ENCODE measurements at places on chromosomes 4 and X.

DNA sequence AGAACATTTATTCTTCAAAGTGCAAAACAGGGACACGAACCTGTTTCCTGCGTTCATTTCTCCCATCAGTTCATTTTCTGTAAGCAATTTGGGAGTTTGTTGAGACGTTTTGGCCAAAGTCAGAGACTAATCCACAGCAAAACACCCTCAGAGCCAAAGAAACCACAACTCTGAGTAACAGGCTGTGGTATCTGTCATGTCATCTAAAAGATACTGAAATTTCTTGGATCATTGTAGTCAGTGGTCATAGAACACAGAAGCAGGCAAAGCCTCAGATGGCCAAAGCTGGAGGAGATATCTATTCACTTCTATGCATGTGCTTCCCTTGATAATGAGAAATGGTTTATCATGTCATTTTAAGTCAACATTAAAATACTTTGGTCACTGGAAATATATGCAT, 485.6 kb upstream of the GALNT7 start:
- no peak for DNase-seq
- H3K4me3 ChIP-seq = no peak overlapping the region

- no peak overlapping the region for H3K4me3 ChIP-seq
- no peaks in the 10 kb centered on the region for H3K27me3 ChIP-seq
- no peak overlapping the region for H3K27ac ChIP-seq
- H3K36me3 ChIP-seq = peaks cover 10% of the 10 kb centered on the region
- DNase-seq = no peak
- H3K4me1 ChIP-seq = peaks cover 24% of the 10 kb centered on the region
Measured at GRCh38 chr4:101037249-101037648, 310.1 kb downstream of the PPP3CA start.

DNA sequence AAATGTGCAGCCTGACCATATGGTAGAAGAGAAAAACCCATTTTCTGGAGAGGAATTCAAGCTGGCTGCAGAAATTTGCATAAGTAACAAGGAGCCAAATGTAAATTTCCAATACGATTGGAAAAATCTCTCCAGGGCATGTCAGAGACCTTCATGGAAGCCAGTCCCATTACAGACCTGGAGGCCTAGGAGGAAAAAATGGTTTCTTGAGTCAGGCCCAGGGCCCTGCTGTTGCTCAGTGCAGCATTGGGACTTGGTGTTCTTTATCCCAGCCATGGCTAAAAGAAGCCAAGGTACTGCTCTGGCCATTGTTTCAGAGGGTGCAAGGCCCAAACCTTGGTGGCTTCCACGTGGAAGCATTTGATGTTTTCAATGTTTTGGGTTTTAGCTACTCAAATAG, 70.6 kb downstream of the MAGEC2 start:
- no peak overlapping the region for H3K4me3 ChIP-seq
- no peak overlapping the region for H3K27ac ChIP-seq
- DNase-seq = no peak
- H3K4me1 ChIP-seq = no peaks in the 10 kb centered on the region

GRCh38 chrX:4805502-4805901, 1092.1 kb upstream of the PRKX start:
- H3K4me1 ChIP-seq = no peaks in the 10 kb centered on the region
- no peaks in the 10 kb centered on the region for H3K36me3 ChIP-seq
- no peak for DNase-seq
- H3K27ac ChIP-seq = no peak overlapping the region
- no peak overlapping the region for H3K4me3 ChIP-seq
- no peaks in the 10 kb centered on the region for H3K27me3 ChIP-seq

DNA sequence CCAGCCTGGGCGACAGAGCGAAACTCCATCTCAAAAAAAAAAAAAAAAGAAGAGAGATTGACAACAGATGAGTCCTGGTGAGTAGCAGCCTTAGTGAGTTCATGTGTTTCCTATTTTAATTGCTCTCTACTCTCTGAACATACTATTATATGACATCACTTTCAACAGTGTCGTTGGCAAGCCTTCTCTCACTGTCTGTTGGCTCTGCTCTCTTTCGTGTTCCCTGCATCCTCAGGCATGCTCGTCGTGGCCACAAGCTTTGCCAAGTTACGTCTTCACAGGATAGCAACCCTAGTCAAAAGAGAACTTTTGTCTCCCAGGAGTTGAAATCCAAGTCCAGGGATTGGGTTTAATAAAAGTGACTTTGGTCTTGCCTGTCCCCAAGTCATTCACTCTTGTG, 117.1 kb upstream of the EGFL6 start:
- no peak for DNase-seq
- H3K4me1 ChIP-seq = no peaks in the 10 kb centered on the region
- no peaks in the 10 kb centered on the region for H3K27me3 ChIP-seq

DNA sequence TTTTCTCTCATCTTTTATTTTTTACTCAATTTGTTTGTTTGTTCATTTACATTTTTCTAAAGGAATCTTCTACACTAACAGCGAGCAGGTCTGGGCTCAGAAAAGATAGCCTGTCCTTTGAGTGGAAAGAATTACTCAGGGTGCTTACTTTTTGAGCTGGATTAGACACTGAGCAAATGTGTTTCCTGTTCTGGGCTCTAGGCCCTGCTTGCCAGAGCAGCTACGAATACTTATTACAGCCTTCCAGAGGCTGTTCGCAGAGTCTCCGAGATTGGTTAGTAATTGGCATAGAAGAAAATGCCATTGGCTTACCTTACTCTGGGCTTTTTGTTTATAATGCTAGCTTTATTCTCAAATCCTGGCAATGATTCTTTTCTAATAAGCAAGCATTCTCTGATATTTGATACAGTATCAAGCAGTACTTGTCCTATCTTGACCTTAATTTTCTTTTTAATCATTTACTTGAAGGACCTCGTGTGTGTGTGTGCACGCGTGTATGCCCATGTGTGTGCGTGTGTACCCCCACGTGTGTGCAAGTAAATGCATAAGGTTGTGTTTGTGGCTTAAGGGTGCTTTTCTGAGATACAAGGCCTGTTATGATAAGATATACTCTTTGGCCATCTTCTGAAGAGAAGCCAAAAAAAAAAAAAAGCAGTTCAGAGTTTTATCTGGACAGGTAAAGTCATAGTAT, 76.2 kb upstream of the GRXCR1 start:
- no peaks in the 10 kb centered on the region for H3K36me3 ChIP-seq
- no peak overlapping the region for H3K27ac ChIP-seq
- no peaks in the 10 kb centered on the region for H3K4me1 ChIP-seq
- no peak overlapping the region for H3K4me3 ChIP-seq

DNA sequence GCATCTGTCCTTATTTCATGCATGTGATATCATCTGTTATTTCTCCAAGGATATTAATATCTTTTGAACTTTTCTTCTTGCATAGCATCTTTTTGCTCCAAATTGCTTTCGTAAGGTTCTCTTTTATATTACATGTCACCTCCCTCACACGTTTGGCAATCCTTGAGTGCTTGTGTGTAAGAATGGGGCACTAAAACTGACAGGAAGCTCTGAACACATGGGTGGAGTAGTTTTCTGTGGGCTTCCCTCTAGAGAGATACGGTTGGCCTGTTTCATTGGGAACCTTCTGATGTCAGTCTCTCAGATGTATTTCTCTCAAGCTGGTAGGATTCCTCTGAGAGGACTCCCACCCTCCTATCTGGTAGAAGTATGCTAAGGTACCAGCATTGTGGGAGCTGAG, 223.0 kb downstream of the MID1 start:
- no peaks in the 10 kb centered on the region for H3K4me1 ChIP-seq
- H3K27ac ChIP-seq = no peak overlapping the region
- H3K27me3 ChIP-seq = no peaks in the 10 kb centered on the region
- DNase-seq = no peak

- H3K4me1 ChIP-seq = peaks cover 2% of the 10 kb centered on the region
- no peak overlapping the region for H3K27ac ChIP-seq
- H3K36me3 ChIP-seq = peaks cover 35% of the 10 kb centered on the region
- no peaks in the 10 kb centered on the region for H3K27me3 ChIP-seq
- H3K4me3 ChIP-seq = no peak overlapping the region
Measured at GRCh38 chr4:751676-752075, 46.0 kb downstream of the PCGF3 start.

- H3K27ac ChIP-seq = no peak overlapping the region
- H3K36me3 ChIP-seq = no peaks in the 10 kb centered on the region
- no peak for DNase-seq
- peaks cover 44% of the 10 kb centered on the region for H3K4me1 ChIP-seq
Measured at GRCh38 chr4:140049849-140050637, 103.9 kb downstream of the MAML3 start.

- H3K27me3 ChIP-seq = no peaks in the 10 kb centered on the region
- no peak overlapping the region for H3K27ac ChIP-seq
- DNase-seq = no peak
- no peak overlapping the region for H3K4me3 ChIP-seq
- H3K36me3 ChIP-seq = no peaks in the 10 kb centered on the region
Measured at GRCh38 chr4:122700178-122700725, 32.3 kb upstream of the BBS12 start.

GRCh38 chr4:83197555-83198235, 83.2 kb upstream of the PLAC8 start:
- H3K27ac ChIP-seq = no peak overlapping the region
- no peak for DNase-seq
- H3K4me1 ChIP-seq = peaks cover 14% of the 10 kb centered on the region
- no peak overlapping the region for H3K4me3 ChIP-seq
- H3K27me3 ChIP-seq = no peaks in the 10 kb centered on the region

DNA sequence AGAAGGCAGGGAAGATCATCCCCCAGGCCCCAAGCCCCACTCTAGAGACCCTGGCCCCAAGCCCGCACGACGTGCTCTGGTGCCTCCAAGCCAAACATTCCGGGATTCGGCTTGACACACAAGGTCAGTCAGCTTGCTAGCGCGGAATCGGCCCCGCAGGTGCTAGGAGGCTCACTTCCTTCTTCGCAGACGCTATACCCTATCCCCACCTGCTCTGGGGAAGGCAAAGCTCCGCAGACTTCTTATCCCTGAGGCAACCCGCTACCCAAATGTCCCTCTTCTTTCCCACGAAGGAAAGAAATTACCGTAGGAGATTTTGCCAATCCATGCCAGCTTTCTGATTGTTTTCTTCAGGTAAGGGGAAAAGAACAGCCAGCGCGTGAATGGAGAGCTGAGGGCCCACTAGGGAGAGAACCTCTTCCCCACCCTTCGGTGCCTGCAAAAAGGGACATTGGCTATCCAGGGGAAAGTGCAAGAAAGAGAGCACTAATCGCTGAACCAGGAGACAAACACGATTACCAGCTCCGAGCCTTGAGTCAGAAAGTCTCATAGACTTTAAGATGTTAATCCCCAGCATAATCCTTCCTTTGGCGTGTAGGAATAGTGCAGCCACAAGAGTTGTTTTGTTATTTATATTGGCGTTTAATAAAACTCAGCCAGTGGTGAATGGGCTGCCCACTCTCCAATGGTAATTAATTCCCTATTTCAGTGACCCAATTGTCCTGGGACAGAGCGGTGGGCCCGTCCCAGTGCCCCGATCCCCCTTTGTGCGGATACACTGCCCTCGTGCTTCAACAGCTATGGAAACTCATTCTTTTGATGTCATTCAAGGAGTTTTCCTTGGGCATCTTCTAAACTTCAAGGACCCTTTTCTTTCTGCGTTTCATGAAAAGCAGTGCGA, 5.4 kb upstream of the NEUROG2 start:
- H3K36me3 ChIP-seq = peaks cover 7% of the 10 kb centered on the region
- H3K4me3 ChIP-seq = peak overlapping the region; percentile 52

DNA sequence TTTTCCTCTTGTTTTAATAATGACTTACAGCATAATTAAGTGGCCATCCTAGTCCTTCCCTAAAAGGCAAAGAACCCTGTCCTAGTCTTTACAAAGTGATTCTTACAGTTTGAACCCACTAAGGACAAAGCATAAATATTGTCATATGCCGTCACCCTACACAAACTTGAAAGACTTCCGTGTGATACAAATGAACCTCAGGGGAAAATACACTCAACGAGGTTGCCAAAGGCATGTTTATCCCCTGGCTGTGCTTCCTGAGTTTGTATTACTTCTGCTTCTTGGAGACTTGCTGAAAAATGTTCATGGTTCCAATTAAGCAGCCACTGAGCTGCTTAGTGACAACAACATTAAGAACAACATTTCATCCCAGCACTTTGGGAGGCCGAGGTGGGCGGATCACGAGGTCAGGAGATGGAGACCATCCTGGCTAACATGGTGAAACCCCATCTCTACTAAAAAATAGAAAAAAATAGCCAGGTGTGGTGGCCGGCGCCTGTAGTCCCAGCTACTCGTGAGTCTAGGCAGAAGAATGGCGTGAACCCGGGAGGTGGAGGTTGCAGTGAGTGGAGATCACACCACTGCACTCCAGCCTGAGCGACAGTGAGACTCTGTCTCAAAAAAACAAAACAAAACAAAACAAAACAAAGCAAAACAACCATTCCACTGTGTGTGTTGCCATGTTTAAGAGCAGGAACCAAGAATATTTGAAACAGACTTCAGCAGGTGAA, 16.2 kb downstream of the RASSF6 start:
- no peak for DNase-seq
- no peaks in the 10 kb centered on the region for H3K27me3 ChIP-seq
- no peaks in the 10 kb centered on the region for H3K36me3 ChIP-seq
- H3K4me1 ChIP-seq = peaks cover 12% of the 10 kb centered on the region
- no peak overlapping the region for H3K27ac ChIP-seq

- H3K36me3 ChIP-seq = no peaks in the 10 kb centered on the region
- DNase-seq = no peak
Measured at GRCh38 chrX:136387951-136388502, 87.3 kb downstream of the ADGRG4 start.

GRCh38 chrX:18422325-18422724, 3.1 kb upstream of the CDKL5 start:
- peaks cover 13% of the 10 kb centered on the region for H3K4me1 ChIP-seq
- H3K36me3 ChIP-seq = no peaks in the 10 kb centered on the region
- no peak overlapping the region for H3K27ac ChIP-seq

DNA sequence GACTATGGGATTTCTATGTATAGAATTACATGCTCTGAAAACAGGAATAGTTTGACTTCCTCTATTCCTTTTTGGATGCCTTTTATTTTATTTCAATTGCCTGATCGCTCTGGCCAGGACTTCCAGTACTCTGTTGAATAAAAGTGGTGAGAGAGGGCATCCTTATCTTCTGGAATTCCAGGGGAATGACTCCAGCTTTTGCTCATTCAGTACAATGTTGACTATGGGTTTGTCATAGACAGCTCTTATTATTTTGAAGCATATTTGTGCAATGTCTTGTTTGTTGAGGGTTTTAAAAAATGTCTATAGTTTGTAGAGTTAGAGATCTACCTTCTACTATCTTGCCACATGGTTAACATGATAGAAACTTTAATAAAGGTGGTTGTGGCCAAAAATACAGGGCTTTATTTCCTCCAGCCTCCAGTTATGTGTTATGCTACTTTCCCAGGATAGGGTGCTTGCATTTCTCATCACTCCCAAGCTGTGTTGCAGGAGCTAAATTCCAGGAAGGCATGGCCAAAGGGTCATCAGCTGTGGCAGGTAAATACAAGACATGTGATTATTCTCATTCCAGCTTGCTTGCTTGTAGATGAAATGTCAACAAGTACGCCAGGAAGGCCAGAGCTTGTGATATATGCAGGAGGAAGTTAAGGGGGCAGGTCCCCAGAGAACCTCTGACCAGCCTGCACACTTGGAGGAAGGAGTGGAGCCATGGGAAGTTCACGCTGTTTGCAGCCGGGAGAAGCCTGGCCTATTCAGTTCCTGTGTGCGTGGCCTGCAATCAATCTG, 142.4 kb upstream of the CPXCR1 start:
- no peaks in the 10 kb centered on the region for H3K4me1 ChIP-seq
- no peaks in the 10 kb centered on the region for H3K36me3 ChIP-seq
- DNase-seq = no peak
- no peak overlapping the region for H3K27ac ChIP-seq
- no peaks in the 10 kb centered on the region for H3K27me3 ChIP-seq

GRCh38 chr4:17523662-17524061, 8.7 kb downstream of the CLRN2 start:
- H3K4me3 ChIP-seq = no peak overlapping the region
- H3K36me3 ChIP-seq = no peaks in the 10 kb centered on the region
- H3K27me3 ChIP-seq = peaks cover 28% of the 10 kb centered on the region
- no peak overlapping the region for H3K27ac ChIP-seq
